DMS79 treated with DMSO at 0.1 percent for 48 hours (cell line): ENCODE measurements at places on chromosomes 11 and 22.

- no peak for DNase-seq
Measured at GRCh38 chr11:10122326-10123197, 171.5 kb downstream of the SBF2 start.

- peak; percentile 41 for DNase-seq
Measured at GRCh38 chr11:36455658-36456111, 54.4 kb downstream of the TRAF6 start.

DNA sequence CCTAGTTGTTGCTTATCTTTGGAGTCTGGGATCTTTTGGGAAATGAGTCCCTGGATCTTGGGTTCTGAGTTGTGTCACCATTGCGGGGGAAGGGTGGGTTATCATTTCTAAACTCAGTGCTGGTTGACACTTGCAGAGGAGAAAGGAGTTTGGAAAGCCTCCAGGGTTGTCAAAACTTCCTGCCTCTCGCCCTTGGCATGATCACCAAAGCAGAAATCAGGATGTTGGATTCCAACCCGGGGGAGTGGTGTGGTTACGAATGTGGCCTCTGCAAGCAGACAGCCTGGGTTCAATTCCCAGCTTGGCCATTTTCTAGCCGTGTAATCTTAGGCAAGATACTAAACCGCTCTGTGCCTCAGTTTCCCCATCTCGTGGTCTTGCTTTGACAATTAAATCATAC, 24.3 kb downstream of the CD6 start:
- no peak for DNase-seq

- no peak for DNase-seq
Measured at GRCh38 chr22:41834005-41834944, 1.4 kb downstream of the SREBF2 start.

GRCh38 chr22:45742866-45743450, 71.3 kb downstream of the ATXN10 start:
- peak; percentile 5 for DNase-seq

GRCh38 chr22:46659059-46659790, 39.0 kb downstream of the GRAMD4 start:
- DNase-seq = no peak

DNA sequence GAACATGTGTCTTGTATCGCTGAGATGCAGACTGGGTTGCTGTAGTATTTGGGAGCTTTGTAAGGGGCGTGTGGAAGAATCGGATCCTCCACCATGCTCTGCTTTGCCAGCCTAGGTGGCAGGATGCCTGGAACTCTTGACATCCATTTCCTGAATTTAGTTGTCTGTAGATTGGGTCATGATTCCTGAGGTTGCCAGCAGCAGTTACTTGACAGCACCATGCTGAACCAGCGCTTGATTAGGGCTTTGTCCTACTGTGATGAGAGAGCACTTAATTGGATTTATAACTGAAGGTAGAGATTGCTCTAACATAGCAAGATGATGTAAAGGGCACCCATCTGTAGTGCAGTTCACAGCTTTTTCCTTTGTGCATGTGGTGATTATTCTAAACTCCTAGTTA, 75.6 kb upstream of the HORMAD2 start:
- peak; percentile 14 for DNase-seq

- no peak for DNase-seq
Measured at GRCh38 chr11:111408789-111409727, 30.0 kb upstream of the POU2AF1 start.

DNA sequence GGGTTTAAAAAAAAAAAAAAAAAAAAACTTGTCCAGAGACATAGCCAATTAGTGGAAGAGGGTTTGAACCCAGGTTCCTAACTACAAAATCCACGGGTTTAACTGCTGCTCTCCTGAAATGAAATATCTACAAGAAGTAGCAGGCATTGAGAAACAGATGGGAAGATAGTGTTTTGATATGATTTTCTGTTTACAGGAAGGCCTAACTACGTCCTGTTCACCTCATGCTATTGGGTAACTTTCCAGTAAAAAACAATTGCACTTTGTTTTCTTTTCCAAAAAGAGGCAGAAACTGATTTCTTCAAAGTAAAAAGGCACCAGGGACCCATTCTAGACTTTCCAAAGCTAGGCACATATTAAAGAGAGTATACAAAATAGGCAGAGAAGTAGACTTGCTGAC, 5.9 kb upstream of the C11orf91 start:
- DNase-seq = no peak

DNA sequence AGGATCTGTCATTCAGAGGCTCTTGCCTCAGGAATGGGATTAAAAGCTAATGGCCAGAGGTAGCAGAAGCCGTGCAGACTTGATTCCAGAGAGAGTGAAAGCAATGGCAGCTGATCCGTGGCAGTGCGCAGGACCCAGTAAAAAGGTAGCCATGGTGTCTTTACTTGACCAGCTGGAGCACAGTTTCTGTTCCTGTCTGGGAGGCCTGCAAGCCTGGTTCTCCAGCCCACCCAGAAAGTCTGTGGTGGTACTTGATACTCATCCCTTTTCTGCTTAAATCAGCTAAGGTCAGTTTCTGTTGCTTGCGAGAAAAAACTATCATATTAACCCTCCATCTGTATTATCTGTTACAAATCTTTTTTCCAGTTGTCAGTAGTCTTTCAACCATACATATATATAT, 86.7 kb downstream of the RPS6KA4 start:
- DNase-seq = no peak

DNA sequence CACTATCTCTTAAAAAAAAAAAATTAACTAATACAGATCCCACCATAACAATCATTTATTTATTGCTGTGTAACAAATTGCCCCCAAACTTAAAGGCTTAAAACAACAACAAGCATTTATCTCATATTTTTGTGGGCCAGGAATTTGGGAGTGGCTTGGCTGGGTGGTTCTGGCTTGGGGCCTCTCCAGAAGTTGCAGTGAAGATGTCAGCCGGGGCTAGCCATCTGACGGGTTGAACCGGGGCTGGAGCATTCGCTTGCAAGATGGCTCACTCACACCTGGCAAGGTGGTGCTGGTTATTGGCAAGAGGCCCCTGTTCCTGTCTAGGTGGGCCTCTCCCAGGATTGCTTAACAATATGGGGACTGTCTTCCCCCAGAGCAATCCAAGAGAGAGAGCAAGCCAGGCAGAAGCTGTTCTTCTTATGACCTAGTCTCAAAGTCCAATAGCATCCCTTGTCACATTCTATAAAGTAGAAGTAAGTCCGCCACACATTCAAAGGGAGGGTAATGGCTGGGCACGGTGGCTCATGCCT, 29.5 kb downstream of the ACO2 start:
- no peak for DNase-seq

DNA sequence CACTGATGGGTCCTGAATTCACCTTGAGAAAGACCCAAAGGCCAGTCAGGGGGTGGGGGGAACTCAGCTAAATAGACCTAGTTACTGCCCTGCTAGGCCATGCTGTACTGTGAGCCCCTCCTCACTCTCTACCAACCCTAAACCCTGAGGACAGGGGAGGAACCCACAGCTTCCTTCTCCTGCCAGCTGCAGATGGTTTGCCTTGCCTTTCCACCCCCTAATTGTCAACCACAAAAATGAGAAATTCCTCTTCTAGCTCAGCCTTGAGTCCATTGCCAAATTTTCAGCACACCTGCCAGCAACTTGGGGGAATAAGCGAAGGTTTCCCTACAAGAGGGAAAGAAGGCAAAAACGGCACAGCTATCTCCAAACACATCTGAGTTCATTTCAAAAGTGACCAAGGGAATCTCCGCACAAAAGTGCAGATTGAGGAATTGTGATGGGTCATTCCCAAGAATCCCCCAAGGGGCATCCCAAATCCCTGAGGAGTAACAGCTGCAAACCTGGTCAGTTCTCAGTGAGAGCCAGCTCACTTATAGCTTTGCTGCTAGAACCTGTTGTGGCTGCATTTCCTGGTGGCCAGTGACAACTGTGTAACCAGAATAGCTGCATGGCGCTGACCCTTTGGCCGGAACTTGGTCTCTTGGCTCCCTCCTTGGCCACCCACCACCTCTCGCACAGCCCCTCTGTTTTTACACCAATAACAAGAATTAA, 2.4 kb upstream of the TTC36 start:
- peak; percentile 28 for DNase-seq

- DNase-seq = no peak
Measured at GRCh38 chr11:127050186-127050585, 49.6 kb upstream of the KIRREL3 start.

DNA sequence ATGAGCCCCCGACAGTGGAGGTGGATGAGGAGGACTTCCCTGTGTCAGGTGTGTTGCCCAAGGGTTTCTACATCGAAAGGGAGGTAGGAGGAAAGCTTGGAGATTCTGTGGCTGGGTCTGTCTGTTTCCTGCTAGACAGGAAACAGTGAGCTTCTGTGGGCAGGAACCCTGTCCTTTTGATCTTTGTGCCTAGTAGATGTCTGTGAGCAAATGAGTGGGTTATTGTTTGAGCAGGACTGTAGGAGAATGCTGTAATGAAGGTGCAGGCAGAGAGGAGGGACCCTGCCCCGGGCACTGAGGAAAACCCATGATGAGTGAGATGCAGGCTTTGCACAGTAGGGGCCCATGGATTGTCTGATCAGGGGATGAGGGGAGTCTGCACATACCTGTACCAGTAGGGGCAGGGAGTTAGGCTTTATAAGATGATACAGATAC, 14.0 kb downstream of the USP35 start:
- DNase-seq = no peak

- DNase-seq = no peak
Measured at GRCh38 chr11:110345743-110346142, 49.3 kb upstream of the RDX start.

GRCh38 chr11:60498853-60499252, 6.3 kb downstream of the MS4A12 start:
- DNase-seq = no peak

- no peak for DNase-seq
Measured at GRCh38 chr22:37555029-37555428, 5.3 kb upstream of the CDC42EP1 start.

GRCh38 chr11:33543823-33544222, 156.8 kb downstream of the C11orf91 start:
- no peak for DNase-seq

GRCh38 chr11:27420217-27420616, 52.4 kb downstream of the LGR4 start:
- no peak for DNase-seq

DNA sequence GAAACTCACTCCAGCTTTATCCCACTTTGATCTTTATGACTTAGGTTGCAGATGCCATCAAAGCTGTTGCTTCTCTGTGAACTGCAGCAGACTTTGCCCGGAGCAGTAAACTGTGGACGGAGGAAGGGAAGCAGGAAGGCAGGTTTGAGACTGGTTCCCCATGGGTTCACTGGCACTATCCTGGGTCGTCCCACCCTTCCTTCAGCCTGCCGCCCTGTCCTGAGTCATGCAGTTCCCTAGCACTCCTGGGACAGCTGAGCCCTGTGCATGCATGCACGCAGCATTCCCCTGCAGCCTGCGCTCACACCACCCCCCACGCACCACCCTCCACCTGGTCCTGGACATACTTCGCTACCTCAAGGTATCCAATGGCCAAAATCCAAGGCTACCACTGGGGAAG, 23.5 kb upstream of the P2RY2 start:
- DNase-seq = no peak

- DNase-seq = no peak
Measured at GRCh38 chr11:93783765-93784144, 327 bp upstream of the MED17 start.

- no peak for DNase-seq
Measured at GRCh38 chr11:12717851-12718291, 43.6 kb downstream of the TEAD1 start.

GRCh38 chr22:44360668-44361381, 48.1 kb upstream of the SHISAL1 start:
- no peak for DNase-seq

GRCh38 chr22:43375951-43376455, 32.8 kb upstream of the SCUBE1 start:
- DNase-seq = no peak

GRCh38 chr11:19680829-19681368, 31.7 kb upstream of the NAV2 start:
- DNase-seq = no peak

- DNase-seq = no peak
Measured at GRCh38 chr11:64845129-64845775, 799 bp upstream of the CDC42BPG start.

DNA sequence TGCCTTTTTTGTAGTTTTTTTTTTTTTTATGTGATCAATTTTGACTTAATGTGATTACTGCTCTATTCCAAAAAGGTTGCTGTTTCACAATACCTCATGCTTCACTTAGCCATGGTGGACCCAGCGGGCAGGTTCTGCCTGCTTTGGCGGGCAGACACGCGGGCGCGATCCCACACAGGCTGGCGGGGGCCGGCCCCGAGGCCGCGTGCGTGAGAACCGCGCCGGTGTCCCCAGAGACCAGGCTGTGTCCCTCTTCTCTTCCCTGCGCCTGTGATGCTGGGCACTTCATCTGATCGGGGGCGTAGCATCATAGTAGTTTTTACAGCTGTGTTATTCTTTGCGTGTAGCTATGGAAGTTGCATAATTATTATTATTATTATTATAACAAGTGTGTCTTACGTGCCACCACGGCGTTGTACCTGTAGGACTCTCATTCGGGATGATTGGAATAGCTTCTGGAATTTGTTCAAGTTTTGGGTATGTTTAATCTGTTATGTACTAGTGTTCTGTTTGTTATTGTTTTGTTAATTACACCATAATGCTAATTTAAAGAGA, 12.5 kb downstream of the CCND1 start:
- no peak for DNase-seq

- DNase-seq = no peak
Measured at GRCh38 chr11:108906329-108906728, 241.5 kb downstream of the DDX10 start.

- DNase-seq = peak; percentile 56
Measured at GRCh38 chr22:46684706-46685105, 53.3 kb downstream of the CERK start.

DNA sequence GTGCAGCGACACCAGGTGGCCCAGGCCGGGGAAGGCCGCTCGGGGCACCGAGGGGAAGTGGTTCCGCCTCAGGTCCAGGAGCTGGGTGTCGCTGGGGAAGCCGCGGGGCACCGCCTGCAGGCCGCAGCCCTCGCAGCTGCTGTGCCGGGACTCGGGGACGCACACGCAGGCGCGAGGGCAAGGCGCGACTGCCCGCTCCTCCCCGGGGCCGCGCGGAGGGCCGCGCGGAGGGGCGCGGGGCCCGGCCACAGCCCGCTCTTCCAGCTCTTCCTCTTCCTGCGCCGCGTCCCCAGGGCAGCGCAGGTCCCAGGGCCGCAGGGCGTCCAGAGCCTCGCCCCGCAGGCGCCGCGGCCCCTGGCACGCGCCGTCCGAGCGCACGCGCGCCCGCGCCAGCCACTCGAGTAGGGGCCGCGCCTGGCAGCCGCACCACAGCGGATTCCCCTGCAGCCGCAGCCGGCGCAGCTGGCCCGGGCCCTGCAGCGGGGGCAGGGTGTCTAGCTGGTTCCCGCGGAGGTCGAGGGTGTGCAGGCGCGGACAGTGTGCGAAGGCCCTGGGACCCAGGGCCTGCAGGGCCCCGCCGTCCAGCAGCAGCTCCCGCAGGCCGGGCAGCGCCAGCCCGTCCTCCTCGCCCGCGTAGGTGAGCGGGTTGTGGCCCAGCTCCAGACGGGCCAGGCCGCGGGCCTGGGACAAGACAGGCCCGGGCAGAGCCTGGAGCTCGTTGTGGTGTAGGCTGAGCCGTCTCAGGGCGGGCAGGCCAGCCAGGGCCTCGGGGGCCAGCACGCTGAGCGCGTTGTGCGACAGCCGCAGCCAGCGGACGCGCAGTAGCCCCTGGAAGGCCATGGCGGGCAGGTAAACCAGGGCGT, 2.8 kb downstream of the CHADL start:
- DNase-seq = peak; percentile 29
